Stimulated activated CD4-positive, alpha-beta T cell treated with anti-CD3 and anti-CD28 coated beads, Interleukin-15, amount 100 ng/mL, for 1 hour (primary cell): ENCODE measurements at places on chromosomes 13 and 19.

DNA sequence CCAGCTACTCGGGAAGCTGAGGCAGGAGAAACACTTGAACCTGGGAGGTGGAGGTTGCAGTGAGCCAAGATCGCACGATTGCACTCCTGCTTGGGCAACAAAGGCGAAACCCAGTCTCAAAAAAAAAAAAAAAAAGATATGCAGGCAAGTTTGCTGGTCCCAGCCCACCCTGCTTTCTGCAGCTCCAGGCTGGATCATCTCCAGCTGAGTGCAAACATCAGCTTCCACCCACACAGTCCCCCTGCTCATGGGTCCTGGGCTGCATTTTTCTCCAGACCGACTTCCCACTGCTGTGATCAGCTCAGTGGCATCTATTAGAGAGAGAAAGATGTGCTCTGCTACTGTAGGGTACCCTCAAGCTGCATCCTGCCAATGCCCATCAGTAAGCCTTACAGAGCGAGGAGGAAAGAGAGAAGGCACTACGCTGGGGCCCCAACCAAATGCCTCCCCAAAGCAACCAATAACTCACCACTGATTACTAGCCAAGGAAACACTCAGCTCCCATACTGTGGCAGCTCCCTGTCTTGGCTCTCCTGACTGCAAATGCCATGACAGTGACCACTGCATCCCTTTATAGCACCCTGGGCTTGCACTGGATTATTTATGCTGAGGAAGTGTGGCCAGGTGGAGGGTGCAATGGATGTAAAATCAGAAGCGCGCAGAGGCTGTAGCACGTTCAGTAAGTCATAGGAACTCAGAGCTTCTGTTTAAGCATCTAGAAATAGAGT is 170.9 kb upstream of the ZNF507 start:
- no peak for DNase-seq

DNA sequence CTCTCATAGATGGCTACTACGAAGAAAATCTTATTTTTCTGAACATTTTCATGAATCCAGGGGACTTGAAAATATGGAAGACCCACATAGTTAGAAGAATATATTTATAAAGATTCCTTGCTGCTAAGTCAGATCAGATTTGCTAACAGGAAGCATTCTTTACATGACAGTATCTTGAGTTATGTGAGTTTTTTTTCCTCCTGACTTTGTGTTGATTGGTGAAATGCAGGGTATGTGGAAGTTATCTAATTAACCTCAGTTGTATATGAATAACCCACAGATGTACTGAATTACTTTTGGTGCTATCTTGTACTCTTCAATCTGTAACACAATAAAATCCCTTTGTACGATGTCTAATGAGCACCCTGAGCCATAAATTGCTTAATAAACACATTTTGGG is 53.8 kb downstream of the ESD start:
- DNase-seq = no peak

DNA sequence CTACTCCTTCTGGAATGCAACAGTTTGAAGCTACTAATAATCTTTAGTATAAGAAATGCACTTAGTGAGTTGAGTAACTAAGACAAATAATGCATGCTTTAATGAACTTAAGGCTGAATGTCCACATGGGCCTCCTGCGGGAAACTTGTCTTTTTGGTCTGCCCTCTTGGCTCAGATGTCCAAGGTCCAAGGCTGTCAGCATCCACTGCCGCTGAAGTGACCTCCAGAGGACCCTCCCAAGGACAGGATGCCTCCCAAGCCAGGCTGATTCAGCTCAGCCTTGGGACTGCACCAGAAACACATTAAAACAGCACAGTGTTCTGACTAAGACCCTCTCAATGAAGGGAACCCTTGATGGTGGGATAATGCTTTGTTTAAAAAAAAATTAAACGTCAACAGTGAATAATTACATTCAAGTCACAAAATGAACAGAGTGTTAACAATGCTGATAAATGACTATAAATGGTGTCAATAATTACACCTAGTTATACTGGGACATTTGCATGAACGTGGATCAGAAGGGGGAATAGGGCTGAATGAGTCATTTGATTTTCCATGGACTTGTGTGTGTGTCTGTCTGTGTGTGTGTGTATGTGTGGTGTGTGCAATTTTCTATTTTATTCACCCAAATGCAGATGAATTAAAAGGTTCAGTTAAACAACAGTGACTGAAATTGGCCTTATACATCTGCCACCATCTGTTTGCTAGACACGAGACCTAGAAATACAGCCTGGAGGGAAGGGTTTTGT is 150.5 kb downstream of the COL4A1 start:
- DNase-seq = no peak

DNA sequence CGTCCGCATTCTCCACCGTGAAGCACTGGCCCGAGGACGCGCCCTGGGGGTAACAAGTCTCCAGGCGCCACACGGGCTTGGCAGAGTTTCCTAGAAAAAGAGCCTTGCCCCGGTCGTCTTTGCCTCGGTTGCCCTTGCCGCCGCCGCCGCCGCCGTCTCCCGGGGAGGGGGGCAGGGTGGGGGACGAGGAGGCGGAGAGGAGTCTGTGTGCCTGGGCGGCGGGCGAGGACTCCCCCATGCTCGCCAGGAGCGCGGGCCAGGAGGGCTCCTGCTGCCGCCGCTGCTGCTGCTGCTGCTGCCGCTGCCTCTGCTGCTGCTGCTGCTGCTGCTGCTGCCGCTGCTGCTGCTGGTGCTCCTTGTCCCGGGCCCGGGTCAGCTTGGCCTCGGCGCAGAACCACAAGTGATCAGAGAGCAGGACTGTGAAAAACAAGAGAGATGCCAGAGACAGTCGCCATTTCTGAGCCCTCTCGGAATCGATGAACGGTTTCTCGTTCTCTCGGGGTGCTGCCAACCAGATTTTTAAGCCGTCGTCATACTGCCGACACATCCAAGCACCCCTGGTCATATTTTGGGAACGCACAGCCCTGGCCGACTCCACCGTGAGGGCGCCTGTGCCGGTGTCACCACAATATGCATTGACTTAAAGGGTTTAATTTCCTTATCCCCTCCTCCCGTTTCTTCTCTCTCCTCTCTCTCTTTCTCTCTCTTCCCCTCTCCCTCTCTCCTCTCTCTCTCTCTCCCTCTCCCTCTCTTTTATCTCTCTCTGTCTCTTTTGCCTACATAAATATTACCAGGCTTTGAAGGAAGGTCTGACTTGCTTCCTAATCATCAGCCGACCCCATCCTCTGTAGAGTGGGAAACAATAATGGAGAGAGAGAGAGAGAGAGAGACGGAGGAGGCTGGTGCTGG is 349.1 kb downstream of the LIG4 start:
- no peak for DNase-seq

GRCh38 chr13:64675255-64675892 is 2554.8 kb downstream of the PCDH9 start:
- no peak for DNase-seq

- DNase-seq = no peak
Observed at GRCh38 chr19:44969437-44969836, 14.3 kb downstream of the CLPTM1 start.

GRCh38 chr13:98252931-98253470 is 75.9 kb upstream of the RNF113B start:
- DNase-seq = no peak

GRCh38 chr13:49980266-49980665 is 16.6 kb upstream of the TRIM13 start:
- no peak for DNase-seq

GRCh38 chr19:36915992-36916830 is at the start of the genes ZNF568 and ZNF829:
TSS of gene ZNF568 (plus strand) at chr19:36916332. CDS start at chr19:36922771, 6,439 bp downstream.
TSS of gene ZNF829 (minus strand) at chr19:36916291. CDS start at chr19:36915167, 1,124 bp downstream.
- peak; percentile 81 for DNase-seq

DNA sequence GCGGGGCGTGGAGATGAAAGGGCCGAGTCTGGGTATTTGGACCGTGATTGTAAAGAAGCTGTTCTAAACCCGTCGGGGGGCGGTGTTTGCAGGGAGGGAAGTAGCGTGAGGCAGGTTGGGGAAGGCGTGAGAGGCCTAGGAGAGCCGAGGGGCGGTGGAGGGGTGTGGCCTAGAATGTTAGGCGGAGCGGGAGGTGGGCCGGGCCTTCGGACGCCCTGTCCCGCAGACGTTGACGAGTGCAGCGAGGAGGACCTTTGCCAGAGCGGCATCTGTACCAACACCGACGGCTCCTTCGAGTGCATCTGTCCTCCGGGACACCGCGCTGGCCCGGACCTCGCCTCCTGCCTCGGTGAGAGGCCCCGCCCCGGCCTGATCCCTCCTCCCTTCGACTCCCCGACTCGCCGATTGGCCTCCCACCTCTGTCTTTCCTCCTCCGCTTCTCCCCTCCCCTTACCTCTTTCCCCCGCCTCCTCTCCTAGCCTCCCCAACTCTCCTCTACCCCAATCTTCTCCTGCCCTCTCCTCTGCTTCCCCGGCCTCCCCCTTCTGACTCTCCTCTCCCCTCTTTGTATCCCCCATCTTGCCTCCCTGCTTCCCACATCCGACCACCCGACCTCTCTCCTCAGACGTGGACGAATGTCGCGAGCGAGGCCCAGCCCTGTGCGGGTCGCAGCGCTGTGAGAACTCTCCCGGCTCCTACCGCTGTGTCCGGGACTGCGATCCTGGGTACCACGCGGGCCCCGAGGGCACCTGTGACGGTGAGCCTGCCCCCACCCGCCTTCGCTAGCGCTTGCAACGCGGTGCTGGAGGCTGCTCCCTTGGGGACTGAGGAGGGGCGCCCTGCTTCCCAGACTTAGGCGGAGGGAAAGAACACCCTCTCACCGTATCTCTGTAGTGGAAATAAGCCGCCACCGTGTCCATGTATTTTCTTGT is 12.8 kb downstream of the LTBP4 start:
- DNase-seq = peak; percentile 65

- DNase-seq = peak; percentile 59
Observed at GRCh38 chr19:16283210-16284061, 41.2 kb upstream of the KLF2 start.

DNA sequence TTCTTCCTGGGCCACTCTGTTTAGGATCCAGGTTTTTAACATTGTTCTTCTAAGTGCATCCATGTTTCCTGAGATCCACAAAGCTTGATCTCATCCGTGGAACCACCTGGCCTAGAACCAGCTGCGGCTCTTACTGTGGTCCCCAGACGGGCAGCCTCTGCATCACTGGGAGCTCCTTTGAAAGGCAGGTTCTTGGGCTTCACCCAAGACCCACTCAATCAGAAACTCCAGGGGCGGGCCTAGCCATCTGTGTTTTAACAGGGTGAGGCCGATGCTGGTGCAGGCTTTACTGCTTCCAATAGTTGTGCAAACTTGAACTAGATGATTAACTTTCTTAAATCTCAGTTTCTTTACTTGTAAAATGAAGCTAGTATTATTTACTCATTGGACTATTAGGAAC is 605.7 kb downstream of the FGF9 start:
- DNase-seq = no peak

- no peak for DNase-seq
Observed at GRCh38 chr19:50264483-50265186, 61.2 kb downstream of the MYH14 start.

DNA sequence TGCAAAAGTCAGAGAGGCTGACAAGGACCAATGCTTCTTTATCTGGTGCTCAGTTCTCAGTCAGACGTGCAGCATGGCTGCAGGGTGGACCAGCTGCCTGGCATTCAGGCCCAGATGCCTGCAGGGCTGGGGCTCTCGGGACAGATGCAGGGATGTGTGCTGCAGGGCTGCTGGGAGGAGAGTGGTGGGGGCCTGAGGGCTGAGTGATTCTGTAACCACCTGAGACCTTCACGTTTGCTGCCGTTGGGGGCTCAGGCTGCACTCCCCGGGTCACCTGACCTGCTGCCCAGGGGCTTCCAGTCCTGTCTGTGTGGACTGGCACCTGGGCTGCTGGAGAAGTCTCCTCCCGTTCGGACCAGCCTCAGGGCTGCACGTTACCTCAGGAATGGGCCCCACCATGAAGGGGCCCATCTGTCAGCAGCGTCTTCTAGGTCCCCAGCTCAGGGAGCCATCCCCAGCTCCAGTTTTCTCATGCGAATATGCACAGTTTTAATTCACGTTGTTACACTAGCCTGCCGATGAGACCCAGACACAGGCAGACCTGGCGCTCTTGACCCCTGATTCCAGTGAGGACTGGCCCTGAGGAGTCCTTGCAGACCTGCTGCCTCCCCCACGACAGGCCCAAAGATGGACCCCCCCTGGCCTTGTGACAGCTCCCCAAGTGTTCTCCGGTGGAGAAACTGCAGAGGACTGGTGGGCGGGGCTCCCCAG is 16.9 kb downstream of the KCTD15 start:
- DNase-seq = no peak

DNA sequence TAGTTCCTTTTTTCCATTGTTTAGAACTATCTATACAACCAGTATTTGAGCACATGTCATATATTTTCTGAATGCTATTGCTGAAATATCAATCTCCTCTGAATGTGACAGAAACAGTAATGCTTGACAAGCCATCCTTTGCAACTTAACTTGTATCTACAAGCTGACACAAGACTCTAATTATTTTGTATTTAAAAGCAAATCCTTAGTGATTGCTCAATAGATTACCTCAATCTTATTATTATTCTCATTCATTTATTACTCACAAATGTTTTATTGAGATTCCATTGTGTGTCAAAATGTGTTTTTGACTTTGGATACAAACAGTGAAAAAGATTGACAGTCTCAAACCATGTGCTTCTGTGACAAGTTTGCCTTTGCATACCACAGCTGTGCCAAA is 787.8 kb upstream of the PRR20A start:
- no peak for DNase-seq

GRCh38 chr13:33452873-33453517 is 167.4 kb upstream of the STARD13 start:
- DNase-seq = no peak

DNA sequence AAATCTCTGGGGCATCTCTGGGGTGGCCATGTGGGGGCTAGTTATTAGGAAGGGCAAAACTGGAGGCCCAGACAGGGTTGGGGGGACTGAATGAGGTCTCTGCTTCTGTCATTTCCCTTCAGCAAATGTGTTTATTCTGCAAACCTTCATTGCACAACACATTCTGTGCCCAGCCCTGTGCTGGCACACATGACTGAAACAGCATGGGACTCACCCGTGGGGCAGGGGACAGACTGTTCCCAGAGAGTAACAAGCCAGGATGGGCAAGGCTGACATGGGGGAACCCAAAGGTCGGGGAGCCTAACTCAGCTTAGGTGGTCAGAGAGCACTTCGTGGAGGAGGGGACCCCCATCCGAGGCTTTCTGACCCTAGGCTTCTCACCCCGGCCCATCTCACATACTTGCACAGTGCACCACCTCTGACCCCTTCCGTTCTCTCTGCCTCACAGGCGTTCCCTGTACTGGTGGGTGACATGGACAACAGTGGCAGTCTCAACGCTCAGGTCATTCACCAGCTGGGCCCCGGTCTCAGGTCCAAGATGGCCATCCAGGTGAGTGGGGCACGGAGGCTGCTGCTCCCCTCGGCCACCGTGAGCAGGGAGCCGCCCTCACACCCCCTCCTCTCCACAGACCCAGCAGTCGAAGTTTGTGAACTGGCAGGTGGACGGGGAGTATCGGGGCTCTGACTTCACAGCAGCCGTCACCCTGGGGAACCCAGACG is 2.4 kb downstream of the TOMM40 start:
- no peak for DNase-seq

DNA sequence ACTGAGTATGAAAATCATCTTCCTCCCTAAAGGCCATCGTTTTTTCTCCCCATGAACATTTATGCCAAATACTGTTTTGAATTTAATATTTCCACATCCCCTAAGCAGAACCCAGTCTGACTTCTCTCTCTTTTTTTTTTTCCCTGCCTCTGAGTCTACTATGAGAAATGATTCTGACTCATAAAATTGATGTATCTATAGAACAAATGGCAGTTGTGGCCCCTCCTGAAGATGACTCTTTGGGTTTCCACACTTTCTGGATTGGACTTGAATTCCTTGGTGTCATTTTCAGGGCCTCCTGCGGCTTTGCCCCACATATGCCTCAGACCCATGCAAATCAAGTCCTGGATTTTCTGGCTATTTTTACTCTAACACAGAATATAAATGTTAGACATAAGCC is 22.7 kb upstream of the NAXD start:
- no peak for DNase-seq
